Fibroblast of the aortic adventitia (primary cell): ENCODE measurements at places on chromosomes 13 and 19. TPM values are rescaled to one million over a fixed set of nuclear protein-coding genes. Genes with fewer than 3 reads are reported as not detected.

CHST8 gene
- total RNA-seq: not detected in 2 replicates

IGSF23 gene
- total RNA-seq: not detected in 2 replicates

SEMA6B gene
- total RNA-seq: 0.72 and 1.7 TPM in 2 replicates

LILRA1 gene
- not detected in 2 replicates for total RNA-seq

MAMSTR gene
- total RNA-seq: 2.5 and 8.0 TPM in 2 replicates

PSG6 gene
- total RNA-seq: not detected in 2 replicates

RSPH6A gene
- total RNA-seq: 0.18 TPM in 1 of 2 replicates, not detected in the other

SHISA7 gene
- total RNA-seq: not detected in 2 replicates

KANK3 gene
- total RNA-seq: 0.09 and 0.16 TPM in 2 replicates

CYP4F2 gene
- total RNA-seq: not detected in 2 replicates

MBD3L2B gene
- not detected in 2 replicates for total RNA-seq

SELENOV gene
- total RNA-seq: not detected in 2 replicates

LHB gene
- total RNA-seq: not detected in 2 replicates

GRIN3B gene
- total RNA-seq: 0.45 and 0.74 TPM in 2 replicates

TEX30 gene
- 12.8 and 42.2 TPM in 2 replicates for total RNA-seq

NKG7 gene
- total RNA-seq: not detected in 2 replicates

PLEKHJ1 gene
- 30.9 and 33.4 TPM in 2 replicates for total RNA-seq

SERPINE3 gene
- not detected in 2 replicates for total RNA-seq

TUBB4A gene
- total RNA-seq: 0.41 TPM in 1 of 2 replicates, not detected in the other
